Transverse colon (tissue), 4 donors: ENCODE measurements at places on chromosomes 2 and 18.

- DNase-seq = no peak
These were observed 117.0 kb downstream of the PKP4 start for GRCh38 chr2:158573739-158574138.

DNA sequence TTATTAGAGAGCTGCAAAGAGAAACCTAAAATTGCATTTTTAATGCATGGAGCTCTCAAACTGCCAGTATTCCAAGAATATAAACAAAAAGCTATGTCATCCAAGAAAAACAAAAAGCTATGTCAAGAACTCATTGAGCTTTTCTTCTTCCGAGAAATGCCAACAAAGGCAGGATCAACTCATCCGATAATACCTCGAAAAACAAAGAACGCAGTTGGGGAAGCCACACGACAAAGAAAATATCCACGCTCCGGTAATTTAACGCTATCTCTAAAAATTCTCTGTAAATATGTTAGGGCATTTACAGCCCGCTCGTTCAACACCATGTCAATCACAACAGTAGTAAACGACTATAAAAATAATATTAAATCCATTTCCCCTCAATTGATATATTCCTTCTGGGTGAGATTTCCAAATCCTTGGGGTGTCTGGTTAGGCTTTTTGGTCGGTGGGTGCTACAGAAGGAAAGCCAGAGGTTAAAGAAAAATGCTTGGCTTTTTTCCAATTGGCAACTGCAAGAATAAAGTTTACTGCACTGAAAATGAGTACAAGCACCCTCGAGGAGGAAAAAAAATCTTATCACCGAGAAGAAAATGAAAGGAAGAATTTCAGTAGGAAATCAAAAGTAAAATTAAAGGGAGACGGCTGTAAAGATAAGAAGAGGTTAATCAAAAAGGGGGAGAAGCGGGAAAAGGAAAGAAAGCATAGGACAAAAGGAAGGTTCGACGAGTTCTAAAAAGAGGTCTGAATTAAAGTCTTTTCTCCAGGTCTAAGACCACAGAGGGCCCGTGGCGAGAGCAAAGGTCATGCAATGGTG, 856 bp downstream of the TIA1 start:
- DNase-seq = no peak

DNA sequence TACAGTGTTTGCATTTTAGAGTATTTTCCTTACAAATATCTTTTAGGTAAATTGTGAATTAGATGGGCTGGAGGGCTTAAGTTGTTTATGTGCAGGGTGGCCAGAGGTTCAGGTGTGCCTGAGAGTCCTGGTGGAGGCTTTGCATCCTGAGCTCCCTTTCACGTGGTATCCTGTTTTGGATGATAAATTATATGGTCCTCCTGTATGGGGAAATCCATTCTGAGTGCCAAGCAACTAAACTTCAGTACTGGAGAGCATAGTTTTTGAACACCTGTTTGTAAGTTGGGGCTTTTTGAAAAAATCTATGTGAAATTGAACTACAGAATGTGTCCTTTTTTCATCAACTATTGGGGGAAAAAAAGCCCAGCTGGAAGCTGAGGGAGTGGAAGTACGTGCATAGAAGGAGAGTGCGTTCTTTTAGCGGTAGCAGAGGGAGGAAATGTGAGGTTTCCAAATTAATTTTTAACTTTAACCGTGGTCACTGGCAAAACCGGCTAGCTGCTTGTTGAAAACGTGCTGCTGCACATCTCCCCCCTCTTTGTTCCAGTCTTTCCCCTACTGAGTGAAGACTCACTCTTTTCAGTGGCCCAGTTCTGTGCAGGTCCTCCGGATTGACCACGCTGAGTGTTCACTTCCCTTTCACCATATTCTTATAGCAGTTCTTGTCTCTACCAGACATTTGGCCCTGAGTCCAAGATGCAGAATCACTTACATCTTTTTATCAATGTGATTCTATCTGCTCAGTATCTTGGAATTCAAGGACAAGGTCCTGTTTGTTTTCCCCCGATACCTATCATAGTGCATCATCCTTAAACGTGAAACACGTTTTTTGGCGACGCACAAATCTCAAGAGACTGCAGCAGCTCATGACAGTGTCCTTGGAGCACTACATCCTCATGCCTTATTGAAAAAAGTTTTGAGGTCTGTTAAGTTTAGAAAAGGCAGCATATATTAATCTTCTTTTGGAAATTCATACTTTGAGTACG, 15.3 kb downstream of the CNOT11 start:
- no peak for DNase-seq

DNA sequence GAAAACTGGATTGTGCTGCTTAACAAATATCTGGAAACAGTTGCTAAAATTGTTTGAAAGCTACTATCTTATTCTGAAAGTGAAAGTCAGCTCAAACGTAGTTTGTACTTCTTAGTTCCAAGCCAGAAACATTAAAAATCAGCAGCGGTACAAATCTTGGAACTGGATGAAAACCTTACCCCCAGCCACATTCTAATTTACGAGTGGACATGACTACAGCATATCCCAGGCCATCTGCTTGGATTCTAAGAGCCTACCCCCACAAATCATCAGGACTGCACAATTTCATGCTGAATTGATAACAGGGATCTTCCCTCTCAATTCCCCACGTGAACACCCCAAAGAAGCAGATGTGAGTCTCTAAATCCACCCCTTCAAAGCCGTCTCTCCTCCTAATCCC, 158.7 kb upstream of the NCKAP5 start:
- DNase-seq = no peak

DNA sequence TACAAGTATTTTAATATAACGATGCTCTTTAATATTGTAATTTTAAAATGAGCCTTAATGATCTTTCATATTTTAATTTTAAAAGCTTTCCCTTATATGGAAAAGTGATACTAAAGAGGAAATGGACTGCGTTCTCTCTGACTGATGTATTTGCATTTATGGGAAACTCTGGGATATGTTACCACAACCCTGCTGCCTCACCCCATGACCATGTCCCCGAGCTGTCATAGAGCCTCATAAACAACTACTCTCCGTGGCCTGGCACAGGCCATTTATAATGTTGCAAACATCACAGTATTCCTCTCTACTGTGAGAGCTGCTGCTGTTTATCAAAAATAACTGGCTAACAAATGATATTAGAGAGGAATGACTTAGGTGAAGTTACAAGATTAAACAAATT, 75.8 kb upstream of the SEC11C start:
- no peak for DNase-seq

GRCh38 chr2:112155331-112156151, 17.4 kb downstream of the FBLN7 start:
- no peak for DNase-seq

GRCh38 chr2:207255565-207256470, 90.1 kb upstream of the KLF7 start:
- DNase-seq = no peak
